Breast epithelium (tissue), 4 donors: ENCODE measurements at places on chromosomes 5 and 9. TPM values are rescaled to one million over a fixed set of nuclear protein-coding genes. Genes with fewer than 3 reads are reported as not detected.

DNA sequence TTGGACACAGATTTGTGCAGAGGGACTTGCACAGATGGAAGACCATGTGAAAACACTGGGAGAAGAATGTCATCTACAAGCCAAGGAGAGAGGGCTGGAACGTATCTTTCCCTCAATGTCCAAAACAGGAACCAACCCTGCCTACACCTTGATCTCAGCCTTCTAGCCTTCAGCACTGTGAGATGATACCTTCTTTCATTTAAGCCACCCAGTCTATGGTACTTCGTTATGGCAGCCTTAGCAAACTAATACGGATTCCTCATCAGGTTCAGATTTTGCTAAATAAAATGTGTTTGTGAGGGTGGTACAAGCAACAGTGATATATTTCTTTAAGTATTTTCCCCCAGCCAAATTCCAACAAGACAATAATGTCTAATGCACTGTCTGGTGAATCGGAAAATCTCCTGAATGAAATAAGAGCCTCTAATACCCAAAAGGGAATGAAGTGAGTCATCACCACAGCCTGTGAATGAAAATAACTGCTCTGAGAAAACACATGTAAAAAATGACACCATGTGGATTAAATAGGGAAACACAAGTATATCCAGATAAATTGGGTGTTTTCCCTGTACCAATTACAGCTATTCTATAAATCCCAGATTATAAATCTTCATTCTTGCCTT lies 182.8 kb upstream of the TARS1 start:
- no peak for DNase-seq
- no peak overlapping the region for H3K4me3 ChIP-seq
- no peaks in the 10 kb centered on the region for H3K27me3 ChIP-seq
- no peaks in the 10 kb centered on the region for H3K36me3 ChIP-seq
- H3K27ac ChIP-seq: no peak overlapping the region

DNA sequence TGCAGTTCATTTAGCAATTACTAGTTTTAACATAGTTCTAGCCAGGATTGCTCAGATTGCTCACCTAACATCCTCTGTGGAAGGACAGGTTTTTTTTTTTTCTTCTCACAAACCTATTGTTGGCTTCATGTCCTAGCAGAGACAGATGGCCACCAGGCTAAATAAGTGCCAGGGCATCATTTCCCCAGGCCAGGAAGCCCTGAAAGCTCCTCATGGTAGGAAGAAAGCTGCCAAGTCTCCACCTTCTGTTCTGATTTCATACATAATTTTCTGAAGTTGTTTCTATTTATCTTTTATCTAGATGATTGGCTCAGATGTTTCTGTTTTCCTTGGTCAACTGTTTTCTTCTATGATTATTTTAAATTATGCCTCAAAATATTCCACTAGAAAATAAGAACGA lies 31.0 kb downstream of the EFCAB9 start:
- H3K36me3 ChIP-seq: no peaks in the 10 kb centered on the region
- no peaks in the 10 kb centered on the region for H3K27me3 ChIP-seq
- no peaks in the 10 kb centered on the region for H3K4me1 ChIP-seq
- H3K4me3 ChIP-seq: no peak overlapping the region
- H3K27ac ChIP-seq: no peak overlapping the region

- no peaks in the 10 kb centered on the region for H3K4me1 ChIP-seq
- H3K36me3 ChIP-seq: no peaks in the 10 kb centered on the region
- no peak overlapping the region for H3K27ac ChIP-seq
- no peak overlapping the region for H3K4me3 ChIP-seq
Measured at GRCh38 chr9:19924080-19924479, 135.2 kb upstream of the SLC24A2 start.

DNA sequence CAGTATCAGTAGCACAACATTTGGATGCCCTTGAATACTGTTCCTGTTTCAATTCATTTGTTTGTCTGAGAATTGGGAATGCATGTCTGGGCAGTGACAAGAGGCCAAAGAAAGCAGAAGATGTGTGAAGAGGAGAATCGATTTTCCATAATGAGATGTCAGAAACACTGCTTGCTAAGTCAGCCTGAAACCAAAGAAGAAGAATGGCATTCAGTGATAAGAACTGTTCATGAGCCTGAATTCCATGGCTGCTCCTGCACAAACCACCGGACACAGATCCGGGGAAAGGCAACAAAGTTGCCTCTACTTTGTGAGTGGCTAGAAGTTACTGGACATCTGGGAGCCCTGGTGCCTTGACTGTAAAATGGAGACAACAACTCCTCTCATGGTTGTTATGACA lies 207.2 kb upstream of the RASEF start:
- H3K27ac ChIP-seq: no peak overlapping the region
- H3K27me3 ChIP-seq: no peaks in the 10 kb centered on the region
- H3K4me3 ChIP-seq: no peak overlapping the region
- no peaks in the 10 kb centered on the region for H3K36me3 ChIP-seq
- H3K4me1 ChIP-seq: no peaks in the 10 kb centered on the region
- DNase-seq: no peak

SOHLH1 gene
- total RNA-seq: not detected
